Activated B cell treated with CpG ODN at 0.5 μM for 24 hours (primary cell): ENCODE measurements at places on chromosomes 16 and 17. TPM values are rescaled to one million over a fixed set of nuclear protein-coding genes. Genes with fewer than 3 reads are reported as not detected.

Gene WSCD1
- not detected in 2 replicates for total RNA-seq

Gene TOM1L1
- total RNA-seq, result not detected in 2 replicates

DNA sequence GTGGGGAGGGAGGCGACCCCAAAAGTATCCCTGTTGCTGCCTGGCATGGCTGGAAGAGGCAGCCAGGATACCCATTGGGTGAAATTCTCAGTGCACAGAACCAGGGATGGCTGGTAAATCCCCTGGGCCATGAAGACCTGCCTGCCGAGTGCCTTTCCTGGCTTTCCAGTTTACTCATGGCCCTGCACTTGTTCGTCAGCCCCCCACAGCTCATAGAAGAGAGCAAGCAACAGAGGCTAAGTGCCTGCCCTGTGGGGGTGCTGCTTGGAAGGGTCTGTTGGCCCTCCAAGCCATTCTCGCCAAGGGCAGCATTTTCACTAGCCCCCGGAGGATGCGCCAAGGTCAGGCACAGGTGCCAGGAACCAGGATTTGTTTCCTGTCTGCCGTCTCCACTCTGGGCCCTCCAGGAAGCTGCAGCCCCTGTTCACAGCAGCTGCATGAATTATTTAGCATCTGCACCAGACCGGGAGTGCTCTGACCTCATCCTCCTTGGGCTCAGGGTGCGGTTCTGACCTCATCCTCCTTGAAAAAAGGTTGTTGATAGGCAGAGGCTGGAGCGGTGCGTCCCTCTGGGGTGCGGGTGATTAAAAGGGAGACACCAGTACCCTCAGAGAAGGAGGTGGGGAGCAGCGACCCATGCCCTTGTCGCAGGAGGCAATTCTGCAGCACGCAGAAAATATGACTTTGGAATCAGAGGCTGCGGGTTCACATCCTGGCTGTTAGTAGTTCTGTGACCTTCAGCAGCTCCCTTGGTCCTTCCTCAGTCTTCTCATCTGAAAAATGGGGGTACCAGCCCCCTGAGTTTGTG is 14.2 kb upstream of the CD300A start:
- no peak for DNase-seq
- H3K4me1 ChIP-seq, result peaks cover 2% of the 10 kb centered on the region
- H3K27ac ChIP-seq, result no peak overlapping the region

DNA sequence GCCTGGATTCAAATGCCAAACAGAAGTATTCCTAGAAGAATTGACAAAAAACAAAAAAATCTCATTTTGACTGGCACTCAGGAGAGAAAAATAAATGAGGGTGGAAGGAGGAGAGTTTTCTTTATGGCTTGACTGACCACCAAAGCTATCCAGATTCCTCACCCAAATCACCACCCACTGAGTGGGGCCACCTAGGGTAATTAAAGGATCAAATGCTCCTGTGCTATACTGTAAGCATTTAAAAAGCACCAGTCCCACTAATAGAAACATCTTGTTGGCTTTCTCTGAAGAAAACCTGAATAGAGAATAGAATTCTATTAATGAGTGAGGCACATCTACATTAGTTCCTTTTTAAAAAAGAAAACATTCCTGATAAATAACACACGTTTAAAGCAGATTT is 163.3 kb downstream of the ANKFN1 start:
- H3K4me3 ChIP-seq, result no peak overlapping the region
- no peaks in the 10 kb centered on the region for H3K36me3 ChIP-seq
- no peaks in the 10 kb centered on the region for H3K4me1 ChIP-seq
- no peaks in the 10 kb centered on the region for H3K27me3 ChIP-seq
- no peak overlapping the region for H3K27ac ChIP-seq
- DNase-seq, result no peak

Gene TAC4
- total RNA-seq, result not detected in 2 replicates

- no peak for DNase-seq
- H3K36me3 ChIP-seq, result peaks cover 44% of the 10 kb centered on the region
Observed at GRCh38 chr17:19019041-19019941, 14.7 kb upstream of the FAM83G start.

GRCh38 chr17:48055531-48056245 is 7.5 kb downstream of the NFE2L1 start:
- H3K27me3 ChIP-seq, result no peaks in the 10 kb centered on the region
- peak; percentile 35 for DNase-seq
- H3K4me3 ChIP-seq, result peak overlapping the region; percentile 73
- H3K4me1 ChIP-seq, result peaks cover 64% of the 10 kb centered on the region
- H3K36me3 ChIP-seq, result peaks cover 89% of the 10 kb centered on the region

GRCh38 chr17:6599364-6599763 is 41.1 kb downstream of the KIAA0753 start:
- no peak overlapping the region for H3K4me3 ChIP-seq
- no peaks in the 10 kb centered on the region for H3K27me3 ChIP-seq
- no peak for DNase-seq
- peak overlapping the region; percentile 55 for H3K27ac ChIP-seq
- peaks cover 73% of the 10 kb centered on the region for H3K36me3 ChIP-seq

DNA sequence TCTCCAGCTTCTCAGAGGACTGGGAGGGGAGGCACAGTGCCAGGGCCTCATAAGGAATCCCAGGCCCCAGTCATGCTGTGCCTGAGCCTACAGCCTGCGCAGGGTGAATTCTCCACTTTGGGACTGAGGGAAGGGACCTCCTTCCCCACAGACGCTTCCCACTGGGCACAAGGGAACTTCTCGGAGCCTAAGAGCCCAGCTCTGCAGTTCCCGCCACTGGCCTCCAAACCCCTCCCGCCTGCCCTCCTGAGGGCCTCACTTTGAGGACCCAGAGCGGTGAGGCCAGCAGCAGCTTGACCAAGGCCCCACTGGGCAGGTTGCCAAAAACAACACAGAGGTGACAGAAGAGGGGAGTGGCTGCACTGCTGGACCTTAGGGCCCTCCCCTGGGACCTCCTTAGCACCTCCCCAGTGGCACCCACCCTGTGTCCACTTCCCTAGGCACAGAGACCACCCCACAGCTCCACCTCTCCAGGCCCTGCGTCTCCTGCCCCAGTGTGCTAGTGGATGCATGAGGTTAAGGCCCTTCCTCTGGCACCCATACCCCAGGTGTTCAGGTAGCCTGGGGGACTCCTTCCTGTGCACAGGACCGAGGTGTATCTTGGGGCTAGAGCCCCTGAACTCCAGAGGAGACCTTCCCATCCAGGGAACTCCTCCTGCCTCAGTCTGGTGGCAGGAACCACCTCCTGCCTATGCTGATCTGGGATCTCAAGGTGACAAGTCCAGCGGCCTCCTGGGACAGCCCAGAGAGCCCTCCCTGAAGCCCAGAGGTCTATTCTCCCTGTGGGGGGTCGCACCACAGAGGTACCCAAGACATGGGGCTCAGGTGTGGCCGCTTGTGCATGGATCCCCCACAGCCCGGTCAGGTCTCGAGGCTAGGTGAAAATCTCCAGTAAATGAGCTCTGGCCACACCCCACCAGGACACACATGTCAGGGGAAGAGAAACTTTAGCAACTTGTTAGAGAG is 3.4 kb downstream of the CASKIN2 start:
- H3K4me3 ChIP-seq, result no peak overlapping the region
- H3K36me3 ChIP-seq, result no peaks in the 10 kb centered on the region
- no peak overlapping the region for H3K27ac ChIP-seq
- no peaks in the 10 kb centered on the region for H3K27me3 ChIP-seq
- H3K4me1 ChIP-seq, result peaks cover 1% of the 10 kb centered on the region
- no peak for DNase-seq

DNA sequence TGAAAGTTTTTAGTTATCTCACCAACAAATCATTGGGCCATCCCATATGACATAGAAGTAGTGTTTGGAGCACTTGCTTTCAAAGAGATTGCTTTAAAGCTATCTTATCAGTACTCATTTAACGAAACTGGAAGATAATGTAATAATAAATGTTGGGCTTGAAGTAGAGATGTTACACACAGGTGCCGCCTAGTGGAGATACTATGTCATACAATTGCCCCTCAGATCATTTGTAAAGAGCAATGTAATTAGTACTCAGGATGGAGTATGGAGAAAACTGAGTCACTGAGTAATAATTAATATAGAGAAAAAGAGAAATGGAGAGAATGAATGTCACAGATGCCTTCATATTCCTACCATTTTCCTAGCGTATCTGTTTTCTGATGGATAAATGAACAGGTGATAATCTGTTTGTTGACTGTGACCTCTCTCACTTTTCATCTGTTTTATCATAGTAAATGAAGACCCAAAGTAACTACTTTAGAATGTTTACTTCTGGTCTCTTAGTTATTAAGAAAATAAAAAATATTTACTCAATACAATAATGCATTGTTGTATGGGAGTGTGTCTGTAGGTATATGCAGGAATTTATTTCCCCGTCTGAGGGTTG is 80.4 kb downstream of the EFCAB5 start:
- no peaks in the 10 kb centered on the region for H3K4me1 ChIP-seq
- H3K27ac ChIP-seq, result no peak overlapping the region
- DNase-seq, result no peak
- no peaks in the 10 kb centered on the region for H3K27me3 ChIP-seq

- H3K4me3 ChIP-seq, result no peak overlapping the region
- no peak for DNase-seq
- H3K27ac ChIP-seq, result no peak overlapping the region
- peaks cover 3% of the 10 kb centered on the region for H3K27me3 ChIP-seq
- H3K4me1 ChIP-seq, result no peaks in the 10 kb centered on the region
Observed at GRCh38 chr16:80940069-80940856, 66.4 kb downstream of the CMC2 start.

DNA sequence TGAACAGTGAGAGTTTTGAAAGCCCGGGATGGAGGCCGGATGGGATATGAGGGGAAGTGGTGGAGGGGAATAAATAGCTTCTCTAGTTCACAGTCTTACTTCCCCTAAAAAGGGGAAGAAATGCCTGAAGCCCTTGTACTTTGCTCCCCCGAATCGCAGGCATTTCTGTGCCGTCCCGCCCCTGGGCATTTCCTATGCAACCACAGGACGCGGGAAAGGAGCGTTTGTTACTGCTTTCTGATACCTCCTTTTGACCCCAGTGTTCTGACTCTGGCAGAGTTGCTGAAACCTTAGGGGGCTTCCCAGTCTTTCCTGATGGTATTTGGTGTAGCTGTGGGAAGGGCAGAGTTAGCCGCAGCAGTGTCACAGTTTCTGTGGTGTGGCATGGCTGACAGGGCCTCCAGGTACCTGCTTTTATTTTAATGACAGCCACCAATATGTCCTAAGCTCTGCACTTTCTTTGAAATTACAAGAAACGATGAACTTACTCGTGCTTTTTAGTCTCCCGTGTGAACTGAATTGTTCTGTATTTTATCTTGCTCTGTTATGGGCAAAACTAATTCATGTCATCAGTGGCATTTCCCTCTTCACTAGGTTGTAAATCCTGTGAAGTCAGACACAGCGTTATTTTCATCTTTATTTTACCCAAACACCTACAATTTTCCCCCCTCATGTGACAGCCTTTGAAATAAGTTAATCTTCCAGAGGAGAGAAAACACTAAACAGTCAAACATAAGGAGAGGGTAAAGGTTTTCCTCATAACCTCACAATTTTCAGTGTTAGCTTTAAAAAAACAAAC is 27.1 kb downstream of the USP10 start:
- H3K27me3 ChIP-seq, result no peaks in the 10 kb centered on the region
- H3K36me3 ChIP-seq, result peaks cover 12% of the 10 kb centered on the region
- peak overlapping the region; percentile 81 for H3K4me3 ChIP-seq
- peak overlapping the region; percentile 86 for H3K27ac ChIP-seq
- peak; percentile 37 for DNase-seq

GRCh38 chr16:1769402-1770300 is 1.7 kb downstream of the NME3 start:
- H3K4me3 ChIP-seq, result peak overlapping the region; percentile 41
- peak overlapping the region; percentile 69 for H3K27ac ChIP-seq
- no peaks in the 10 kb centered on the region for H3K27me3 ChIP-seq
- H3K4me1 ChIP-seq, result peaks cover 21% of the 10 kb centered on the region
- H3K36me3 ChIP-seq, result peaks cover 50% of the 10 kb centered on the region
- no peak for DNase-seq

DNA sequence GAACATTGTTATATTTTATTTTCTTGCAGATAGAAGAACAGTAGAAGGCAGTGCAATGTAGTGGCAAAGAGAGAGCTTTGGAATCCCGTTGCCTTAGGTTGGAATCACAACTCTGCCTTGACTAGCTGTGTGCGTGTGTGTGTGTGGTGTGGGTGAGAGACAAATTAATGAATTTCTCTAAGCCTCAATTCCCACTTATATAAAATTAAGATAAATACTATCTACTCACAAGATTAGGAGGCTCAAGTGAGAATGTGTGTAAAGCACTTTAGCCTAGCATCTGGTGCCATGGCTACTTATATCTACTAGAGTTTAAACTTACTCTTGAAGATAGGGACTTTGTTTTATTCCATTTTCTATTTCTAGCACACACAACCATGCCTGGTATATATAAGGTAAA is 12.8 kb downstream of the CPD start:
- no peak overlapping the region for H3K27ac ChIP-seq
- DNase-seq, result no peak
- no peaks in the 10 kb centered on the region for H3K27me3 ChIP-seq
- peaks cover 2% of the 10 kb centered on the region for H3K36me3 ChIP-seq
- H3K4me3 ChIP-seq, result no peak overlapping the region

DNA sequence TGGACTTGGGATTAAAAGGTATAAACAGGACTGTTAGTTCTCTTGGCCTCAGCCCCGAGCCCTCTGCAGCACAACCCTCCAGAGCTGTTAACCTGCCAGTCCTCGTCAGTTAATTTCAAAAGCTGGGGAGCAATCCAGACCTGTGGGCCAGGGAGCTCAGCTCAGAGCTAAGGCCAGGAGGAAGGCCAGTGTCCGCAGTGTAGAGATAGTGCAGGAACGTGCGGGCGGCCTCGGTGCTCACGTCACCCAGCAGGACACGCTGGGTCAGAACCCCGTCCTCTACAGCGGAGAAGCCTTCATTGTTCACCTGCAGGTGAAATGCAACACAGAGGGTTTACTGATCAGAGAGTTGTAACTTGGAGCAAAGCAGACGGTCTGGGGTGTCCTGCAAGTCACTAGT is 15.4 kb upstream of the NLRC3 start:
- H3K27me3 ChIP-seq, result no peaks in the 10 kb centered on the region
- H3K36me3 ChIP-seq, result peaks cover 25% of the 10 kb centered on the region
- no peak overlapping the region for H3K27ac ChIP-seq
- DNase-seq, result no peak
- H3K4me3 ChIP-seq, result no peak overlapping the region

GRCh38 chr16:83214671-83215070 is 587.9 kb downstream of the CDH13 start:
- DNase-seq, result no peak
- H3K27ac ChIP-seq, result no peak overlapping the region
- no peaks in the 10 kb centered on the region for H3K36me3 ChIP-seq
- H3K4me3 ChIP-seq, result no peak overlapping the region
- no peaks in the 10 kb centered on the region for H3K4me1 ChIP-seq

Gene CCL14
- total RNA-seq, result not detected in 2 replicates
